ENCODE measurements at places on chromosomes 12 and 14. TPM values are rescaled to one million over a fixed set of nuclear protein-coding genes. Genes with fewer than 3 reads are reported as not detected.

GRCh38 chr14:102540315-102541028, 30.9 kb upstream of the ANKRD9 start:
- peak; percentile 66 for DNase-seq

GRCh38 chr12:47419497-47419896, 286.3 kb downstream of the RPAP3 start:
- DNase-seq = no peak

GRCh38 chr12:65695113-65695865, 129.0 kb upstream of the HMGA2 start:
- DNase-seq = peak; percentile 71

DNA sequence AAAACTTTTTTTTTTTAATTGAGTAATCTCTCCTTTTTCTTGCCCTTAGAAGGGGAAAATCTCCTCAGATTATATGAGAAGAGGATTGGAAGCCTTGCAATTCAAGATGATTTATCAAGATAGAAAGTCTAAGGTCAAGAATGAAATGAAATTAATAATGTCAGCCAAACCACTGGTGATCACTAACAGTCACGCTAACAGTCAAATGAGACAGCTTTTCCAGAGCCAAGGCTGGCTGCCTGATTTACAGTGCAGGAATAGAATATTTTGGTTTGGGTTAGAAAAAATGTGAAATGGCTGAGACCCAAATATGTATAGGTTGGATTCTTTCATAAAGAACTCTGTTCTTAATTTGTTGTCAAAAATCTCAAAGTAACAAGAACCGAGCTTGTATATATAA, 204.3 kb downstream of the PPM1H start:
- no peak for DNase-seq

The PLD4 gene
- 4.1 TPM for polyA plus RNA-seq

The SDR9C7 gene
- polyA plus RNA-seq = 0.21 TPM

The APAF1 gene
- 33.4 TPM for polyA plus RNA-seq

The PLEKHG3 gene
- 92.1 TPM for polyA plus RNA-seq

Data from renal pelvis (tissue), 12 donors.